ENCODE measurements at places on chromosomes 4 and X. TPM values are rescaled to one million over a fixed set of nuclear protein-coding genes. Genes with fewer than 3 reads are reported as not detected.
A peak's percentile ranks its signal among the peaks of the same experiment; 100 is the strongest.

DNA sequence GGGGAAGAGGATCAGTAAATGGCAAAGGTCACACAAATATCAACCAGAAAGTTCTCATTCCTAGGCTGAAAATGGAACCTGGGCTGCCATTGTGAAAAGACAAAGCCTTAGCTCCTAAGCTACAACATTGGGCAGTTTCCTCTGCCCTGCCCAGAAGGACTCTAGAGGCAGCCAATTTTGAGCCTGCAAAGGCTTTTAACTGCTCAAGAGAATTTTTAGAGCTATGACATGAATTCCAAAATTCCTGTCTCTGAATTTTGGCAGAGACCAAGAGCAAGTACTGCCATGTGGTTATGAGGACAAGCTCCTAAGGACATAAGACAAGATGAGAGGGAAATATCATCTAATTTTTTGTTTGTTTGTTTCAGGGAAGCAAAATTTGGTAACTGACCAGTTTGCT, 29.6 kb upstream of the IGFBP7 start:
- no peak for DNase-seq

- DNase-seq: no peak
These were observed 90.4 kb upstream of the RAB40AL start for GRCh38 chrX:102846544-102847236.

DNA sequence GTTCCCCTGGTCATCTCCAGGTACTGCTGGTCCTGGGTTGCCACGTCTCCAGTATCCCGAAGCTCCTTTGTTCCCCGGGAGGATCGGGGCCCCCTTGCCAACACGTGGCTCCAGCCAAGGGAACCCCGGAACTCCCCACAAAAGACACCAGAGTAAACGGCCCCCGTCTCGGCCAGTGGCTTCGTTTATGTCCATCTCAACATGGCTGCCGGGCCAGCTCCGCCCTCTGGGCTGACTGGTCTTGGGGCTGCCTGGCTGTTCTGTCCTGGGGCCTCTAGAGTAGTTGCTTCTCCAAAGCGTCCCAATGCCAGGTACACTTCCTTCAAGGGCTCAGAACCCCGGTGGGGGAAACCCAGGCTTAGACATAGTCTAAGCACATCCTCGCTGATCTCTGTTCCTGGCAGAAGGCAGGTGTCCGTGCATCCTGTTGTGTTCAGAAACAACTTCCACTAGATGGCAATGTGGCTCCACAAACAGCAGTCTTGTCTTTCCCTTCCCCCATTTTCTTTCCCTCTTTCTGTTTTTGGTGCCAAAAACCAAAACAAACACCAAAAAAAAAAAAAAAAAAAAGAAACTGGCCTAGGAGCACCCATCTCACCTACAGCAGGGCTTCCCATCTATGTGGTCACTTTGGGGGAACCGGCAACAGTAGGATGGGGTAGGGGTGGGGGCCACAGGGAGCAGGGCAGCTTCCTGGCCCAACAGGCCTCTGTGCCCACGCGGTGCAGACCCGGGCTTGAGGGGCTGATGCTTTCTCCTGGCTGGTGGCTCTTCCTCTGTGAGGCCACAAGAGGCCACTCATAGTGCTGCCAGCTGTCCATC, 35.3 kb downstream of the NBDY start:
- DNase-seq: peak; percentile 93

- DNase-seq: no peak
These were observed 301.4 kb upstream of the AADAT start for GRCh38 chr4:170391066-170391740.

GRCh38 chr4:681736-682451, 7.1 kb downstream of the SLC49A3 start:
- peak; percentile 44 for DNase-seq

DNA sequence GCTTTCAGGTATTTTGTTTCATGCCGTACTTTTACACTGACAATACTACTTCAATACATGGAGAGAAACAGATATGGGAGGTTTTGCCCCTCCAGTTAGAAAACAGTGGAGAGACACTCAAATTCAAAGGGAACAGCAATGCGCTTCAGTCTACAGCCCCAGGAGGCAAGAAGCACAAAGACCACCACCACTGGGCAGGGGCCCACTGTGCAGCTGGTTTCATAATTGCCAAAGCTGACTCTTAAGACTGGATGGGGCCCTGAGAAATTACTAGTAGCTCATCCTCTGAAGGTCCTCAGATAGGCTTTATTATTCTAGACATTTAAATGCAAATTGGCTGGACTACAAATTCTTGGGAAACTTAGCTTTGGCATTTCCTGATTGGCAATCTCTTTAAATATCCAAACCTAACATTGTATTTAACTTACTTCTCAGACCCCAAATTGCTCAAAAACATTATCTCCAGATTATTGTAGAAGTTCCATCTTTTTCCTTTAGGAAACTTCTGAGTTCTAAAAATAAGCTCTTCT, 85.9 kb upstream of the GPR34 start:
- DNase-seq: no peak

DNA sequence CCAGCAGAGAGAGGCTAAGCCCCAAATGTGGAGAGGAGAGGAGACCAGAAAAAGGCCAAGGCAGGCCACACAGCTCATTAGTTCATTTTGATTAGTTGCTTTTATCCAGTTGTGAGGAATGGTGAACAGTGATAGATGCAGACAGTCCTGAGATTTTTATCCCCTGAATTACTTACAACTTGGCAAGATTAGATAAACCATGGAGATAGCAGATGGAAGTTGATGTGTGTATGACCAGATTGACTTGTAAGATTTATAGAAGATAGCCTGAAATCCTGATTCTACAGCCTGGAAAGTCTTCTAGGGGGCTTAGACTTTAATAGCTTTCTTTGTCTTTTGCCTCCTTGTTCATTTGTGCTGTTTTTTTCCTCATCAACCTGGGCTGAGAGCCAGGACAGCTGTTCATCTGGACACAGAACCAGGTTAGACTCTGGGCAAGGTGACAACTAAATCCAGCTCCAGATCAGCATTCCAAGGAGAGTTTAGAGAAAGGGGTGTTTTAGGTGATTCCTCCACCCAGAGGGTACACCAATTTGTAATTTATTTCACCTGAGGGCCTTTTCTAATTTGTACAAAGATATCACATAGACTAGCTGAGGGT, 215.5 kb downstream of the SPATA18 start:
- peak; percentile 54 for DNase-seq

The TRPC5OS gene
- 0.19 TPM for polyA plus RNA-seq

The COL25A1 gene
- 4.2 TPM for polyA plus RNA-seq

The GPC4 gene
- 95.8 TPM for polyA plus RNA-seq

Data from muscle of back (tissue), 13 donors.